ENCODE measurements at places on chromosomes 2 and 18.

- DNase-seq, result no peak
Observed at GRCh38 chr2:157185476-157186227, 71.9 kb upstream of the GALNT5 start.

GRCh38 chr2:156864325-156864724 is 393.2 kb upstream of the GALNT5 start:
- DNase-seq, result no peak

GRCh38 chr2:76731157-76731556 is 791.0 kb downstream of the LRRTM4 start:
- DNase-seq, result no peak

DNA sequence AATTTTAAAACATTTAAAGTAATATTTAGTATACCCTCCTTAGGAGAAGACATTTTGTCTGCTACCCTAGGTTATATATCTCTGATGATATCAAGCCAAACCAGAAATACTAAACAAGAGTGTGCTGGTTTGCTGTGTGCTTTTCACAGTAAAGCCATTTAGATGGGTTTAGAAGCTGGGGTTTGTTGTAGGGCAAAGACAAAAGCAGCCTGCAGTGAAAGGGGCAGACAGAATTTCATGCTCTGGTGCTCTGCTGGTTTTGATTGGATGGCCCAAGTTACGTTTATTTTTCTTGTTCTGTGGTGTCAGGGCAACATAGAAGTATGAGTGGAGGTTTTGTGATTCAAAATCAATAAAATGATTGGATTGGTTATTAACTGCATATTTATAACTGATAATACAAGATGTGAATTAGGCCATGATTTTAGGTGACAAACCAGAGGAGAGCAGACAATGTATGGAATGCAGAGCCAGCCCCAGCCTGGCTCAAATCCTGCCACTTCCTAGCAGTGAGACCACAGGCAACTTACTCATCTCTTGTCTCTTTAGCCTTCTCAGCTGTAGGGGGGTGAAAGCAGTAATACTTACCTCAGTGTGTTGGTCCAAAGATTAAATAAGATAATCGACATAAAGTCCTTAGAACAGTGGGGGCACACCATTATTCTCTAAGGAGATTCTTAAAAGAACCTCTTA is 30.9 kb upstream of the IER3IP1 start:
- DNase-seq, result no peak

DNA sequence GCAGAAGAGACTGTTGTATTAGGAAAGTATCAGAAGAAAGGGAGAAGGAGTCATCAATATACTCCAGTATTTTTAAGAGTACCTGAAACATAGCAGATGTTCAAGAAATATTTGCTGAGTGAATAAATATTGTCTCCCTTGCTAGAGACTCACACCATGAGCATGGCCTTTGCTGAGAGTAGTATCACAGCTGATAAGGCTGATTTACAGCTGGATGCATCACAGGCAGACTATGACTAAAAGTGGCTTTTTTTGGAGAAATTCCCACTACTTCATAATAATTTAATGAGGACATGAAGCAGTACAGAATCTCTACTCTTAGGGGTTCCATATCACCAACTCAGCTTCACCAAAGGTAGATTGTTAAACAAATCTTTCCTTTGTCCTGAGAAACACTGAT is 373.3 kb downstream of the RBM43 start:
- DNase-seq, result no peak

GRCh38 chr2:220192994-220193753 is 565.7 kb downstream of the SLC4A3 start:
- no peak for DNase-seq

GRCh38 chr2:2621855-2622254 is 290.8 kb upstream of the MYT1L start:
- no peak for DNase-seq

DNA sequence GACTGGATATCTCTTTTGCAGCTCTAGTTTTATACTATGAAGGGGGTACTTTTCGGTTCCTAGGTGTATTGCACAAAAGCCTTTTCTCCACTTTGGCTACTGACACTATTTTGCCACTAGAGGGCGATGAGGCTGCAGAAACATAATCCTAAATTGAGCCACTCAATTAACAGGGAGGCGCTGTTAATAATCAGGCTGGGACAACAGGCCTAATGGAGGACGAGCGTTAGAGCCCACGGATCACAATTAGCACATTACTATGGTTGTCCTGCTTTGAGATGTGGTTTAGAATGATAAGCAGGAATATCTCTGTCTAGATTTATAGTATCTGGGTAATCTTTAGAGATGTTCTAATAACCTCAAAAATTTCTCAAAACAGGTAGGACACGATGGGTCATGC is 62.2 kb upstream of the PMAIP1 start:
- DNase-seq, result no peak

DNA sequence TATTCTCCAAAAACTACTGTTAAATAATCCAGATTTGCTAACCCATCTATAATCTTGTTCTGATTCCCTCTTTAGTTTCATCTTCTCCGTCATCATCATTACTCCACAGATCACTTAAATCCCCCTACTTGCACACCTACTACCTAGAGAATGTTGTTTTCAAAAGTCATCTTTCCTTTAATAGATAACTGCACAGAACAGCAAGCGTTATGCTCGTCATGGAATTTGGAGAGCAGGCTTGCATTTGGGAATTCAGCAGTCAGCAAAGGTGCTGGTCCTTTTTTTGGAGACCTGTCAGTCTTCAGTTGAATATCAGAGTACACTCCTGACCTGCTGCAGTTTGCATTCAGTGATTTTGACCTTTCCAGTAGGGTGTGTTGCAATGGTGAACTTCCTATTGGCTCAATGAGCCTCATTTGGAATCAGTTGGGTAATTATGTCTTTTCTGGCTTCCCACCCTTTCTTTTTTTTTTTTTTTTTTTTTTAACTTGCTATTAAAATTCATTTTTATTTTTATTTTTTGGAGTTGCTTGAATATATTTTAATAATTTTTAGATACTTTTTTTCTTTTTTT is 110.6 kb downstream of the HNRNPLL start:
- no peak for DNase-seq

DNA sequence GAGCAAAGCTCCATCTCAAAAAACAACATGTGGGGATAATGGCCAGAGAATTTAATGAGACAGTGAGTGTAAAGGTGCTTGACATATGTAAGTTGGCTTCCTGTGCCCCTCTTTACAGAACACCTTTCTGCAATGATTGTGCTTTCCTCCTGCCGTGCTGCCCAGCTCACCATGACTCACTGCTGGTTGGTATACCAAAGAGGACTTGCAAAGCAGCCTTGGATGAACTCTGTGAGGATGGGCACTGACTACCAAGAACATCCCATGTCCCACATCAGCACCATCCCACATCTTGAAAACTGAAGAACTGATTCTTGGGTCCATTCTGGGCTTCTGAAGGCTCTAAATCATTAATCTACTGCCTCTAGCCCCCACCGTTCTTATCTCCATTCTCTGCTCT is 52.2 kb downstream of the NGEF start:
- no peak for DNase-seq

- no peak for DNase-seq
Observed at GRCh38 chr2:10169581-10169980, 47.0 kb downstream of the RRM2 start.

DNA sequence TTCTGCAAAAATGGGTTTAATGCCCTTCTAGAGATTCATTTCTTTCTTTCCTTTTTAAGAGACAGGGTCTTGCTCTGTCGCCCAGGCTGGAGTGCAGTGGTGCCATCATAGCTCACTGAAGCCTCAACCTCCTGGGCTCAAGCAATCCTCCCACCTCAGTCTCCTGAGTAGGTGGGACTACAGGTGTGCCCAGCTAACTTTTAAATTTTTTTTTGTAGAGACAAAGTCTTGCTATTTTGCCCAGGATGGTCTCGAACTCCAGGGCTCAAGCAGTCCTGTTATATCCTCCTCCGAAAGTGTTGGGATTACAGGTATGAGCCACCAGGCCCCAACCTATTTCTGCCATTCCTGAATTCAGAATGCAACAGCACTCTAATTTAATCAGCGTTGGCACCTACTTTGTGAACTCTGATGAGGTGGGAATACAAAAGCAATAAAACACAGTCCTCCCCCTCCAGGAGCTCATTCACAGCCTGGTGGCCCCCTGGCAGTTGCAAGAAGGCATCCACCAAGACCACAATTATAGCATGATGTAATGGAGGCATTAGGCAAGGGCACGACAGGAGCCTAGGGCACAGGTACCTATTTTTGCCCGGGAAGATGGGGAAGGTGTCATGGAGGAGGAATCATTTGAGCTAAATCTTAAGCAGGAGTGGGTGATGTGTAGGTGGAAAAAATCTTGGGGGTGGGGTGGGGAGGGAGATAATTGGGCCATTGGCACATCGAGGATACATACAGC is 5.1 kb downstream of the RHOB start:
- DNase-seq, result no peak

- DNase-seq, result no peak
Observed at GRCh38 chr2:108171657-108172056, 68.1 kb upstream of the SULT1C3 start.

- no peak for DNase-seq
Observed at GRCh38 chr2:111219285-111219684, 98.6 kb downstream of the BCL2L11 start.

DNA sequence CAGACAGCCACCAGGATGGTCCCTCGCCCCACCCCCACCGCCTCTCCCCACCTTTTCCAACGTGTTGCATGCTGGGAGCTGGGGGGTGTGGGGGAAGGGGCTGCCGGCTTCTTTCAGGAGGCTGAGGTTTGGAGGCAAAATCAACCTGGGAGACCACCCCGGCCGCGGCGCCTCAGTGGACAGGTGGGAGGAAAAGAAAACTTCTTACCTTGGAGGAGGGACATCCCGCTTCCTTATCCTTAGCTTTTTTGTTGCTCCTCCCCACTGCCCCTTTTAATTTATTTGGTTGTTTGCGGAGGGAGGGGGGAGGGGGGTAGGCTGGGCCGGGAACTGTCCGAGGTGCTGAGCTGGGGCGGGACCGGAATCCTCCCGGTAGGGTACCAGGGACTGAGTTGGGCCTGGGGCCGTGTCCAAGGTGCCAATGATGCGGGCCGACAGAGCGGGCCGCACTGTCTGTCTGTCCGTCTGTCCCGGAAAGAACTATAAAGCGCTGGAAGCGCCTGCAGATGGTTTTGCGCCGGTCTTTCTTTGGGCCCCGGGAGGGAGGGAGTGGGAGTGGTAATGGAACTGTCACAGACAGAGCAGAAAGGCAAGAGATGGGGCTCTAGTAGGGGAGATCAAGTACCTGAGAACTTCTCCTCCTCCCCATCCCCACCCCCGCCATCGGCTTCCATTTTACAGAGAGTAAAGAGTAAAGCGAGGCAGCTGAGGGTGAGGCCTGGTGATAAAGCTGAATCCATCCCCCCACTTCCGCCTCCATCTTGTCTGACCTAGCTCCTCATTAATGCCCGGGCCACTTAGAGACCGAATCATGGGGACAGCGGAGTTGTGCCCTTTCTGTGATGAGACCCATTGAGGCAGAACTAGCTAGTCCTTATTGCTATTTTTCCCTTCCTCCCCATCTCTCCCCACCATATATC is 2.4 kb downstream of the CDK5R2 start:
- no peak for DNase-seq

DNA sequence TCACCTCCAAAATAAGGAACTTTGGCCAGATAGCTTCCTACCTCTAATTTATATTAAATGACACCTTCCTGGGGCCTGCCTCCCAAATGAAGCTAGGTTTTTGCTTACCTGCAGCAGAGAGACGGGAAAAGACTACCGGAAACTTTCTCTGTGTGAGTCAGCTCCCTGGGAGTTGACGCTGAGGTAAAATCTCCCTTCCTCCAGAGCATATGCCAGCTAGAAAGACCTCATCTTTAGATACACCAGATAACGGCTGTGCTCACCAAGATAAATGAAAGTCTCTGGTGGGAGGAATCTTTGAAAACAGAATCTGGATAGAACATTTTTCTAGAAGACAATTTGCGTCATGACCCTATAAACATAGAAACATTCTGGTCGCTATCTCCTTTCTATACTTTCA is 99.7 kb upstream of the RFX8 start:
- no peak for DNase-seq

Measured in cortex of kidney (tissue), 1 donor.